HAP-1 (cell line): ENCODE measurements at places on chromosomes 5 and 9.

- peak; percentile 52 for DNase-seq
Observed at GRCh38 chr9:107545036-107545435, 55.5 kb upstream of the KLF4 start.

- no peak for DNase-seq
Observed at GRCh38 chr5:29795096-29795652, 1398.3 kb upstream of the CDH6 start.

DNA sequence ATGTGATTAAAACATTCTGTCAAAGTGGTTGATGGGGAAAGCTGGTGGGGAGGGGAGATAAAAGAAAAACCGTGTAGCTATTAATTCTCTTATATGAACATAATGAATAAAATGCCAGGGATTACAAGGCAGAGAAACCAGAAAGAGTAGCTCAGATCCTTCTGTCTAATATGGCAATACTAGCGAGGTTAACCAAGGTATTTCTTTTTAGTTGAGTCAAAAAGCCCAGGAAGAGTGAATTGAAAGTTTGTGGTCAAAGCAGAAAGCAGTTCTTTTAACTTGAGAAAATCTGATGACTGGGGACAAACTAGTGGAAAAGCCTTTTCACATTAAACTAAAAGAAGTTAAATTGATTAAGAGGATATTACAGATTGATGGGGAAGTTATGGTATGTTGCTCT lies 76.0 kb downstream of the ERBIN start:
- no peak for DNase-seq

DNA sequence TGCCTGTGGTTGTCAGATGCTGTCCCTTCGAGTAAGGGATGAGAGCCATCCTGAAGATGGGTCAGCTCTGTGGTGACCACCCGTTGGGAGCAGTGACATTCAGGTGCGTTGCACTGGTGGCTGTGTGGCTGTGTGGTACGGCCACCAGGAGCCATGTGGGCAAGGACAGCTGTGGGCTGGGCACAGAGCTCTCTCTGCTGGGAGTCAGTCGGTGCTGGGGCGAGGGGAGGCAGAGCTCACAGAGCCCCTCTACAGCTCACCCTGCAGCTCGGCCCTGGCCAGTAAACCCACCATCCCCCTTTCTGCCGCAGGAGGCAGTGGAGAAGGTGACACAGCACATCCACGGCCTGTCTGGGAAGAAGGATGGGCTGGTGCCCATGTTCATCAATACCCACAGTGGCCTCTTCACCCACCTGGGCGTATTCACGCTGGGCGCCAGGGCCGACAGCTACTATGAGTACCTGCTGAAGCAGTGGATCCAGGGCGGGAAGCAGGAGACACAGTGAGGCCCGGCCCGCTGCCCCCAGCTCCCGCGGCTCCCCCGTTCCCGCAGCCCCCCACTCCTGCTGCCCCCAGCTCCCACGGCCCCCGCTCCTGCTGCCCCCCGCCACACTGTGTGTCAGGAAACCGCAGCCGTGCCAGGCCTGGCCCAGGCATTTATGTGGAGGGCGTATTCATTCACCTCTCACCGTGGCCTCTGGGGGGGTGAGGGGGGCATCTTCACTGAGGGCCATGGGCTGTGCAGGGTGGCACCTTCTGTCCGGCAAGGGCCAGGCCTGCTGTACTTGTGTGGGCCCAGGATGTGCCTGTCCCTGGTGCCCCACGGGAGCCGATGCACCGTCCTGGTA lies 8.5 kb downstream of the DPP7 start:
- no peak for DNase-seq

GRCh38 chr5:146243247-146243646 lies 39.8 kb downstream of the RBM27 start:
- no peak for DNase-seq

DNA sequence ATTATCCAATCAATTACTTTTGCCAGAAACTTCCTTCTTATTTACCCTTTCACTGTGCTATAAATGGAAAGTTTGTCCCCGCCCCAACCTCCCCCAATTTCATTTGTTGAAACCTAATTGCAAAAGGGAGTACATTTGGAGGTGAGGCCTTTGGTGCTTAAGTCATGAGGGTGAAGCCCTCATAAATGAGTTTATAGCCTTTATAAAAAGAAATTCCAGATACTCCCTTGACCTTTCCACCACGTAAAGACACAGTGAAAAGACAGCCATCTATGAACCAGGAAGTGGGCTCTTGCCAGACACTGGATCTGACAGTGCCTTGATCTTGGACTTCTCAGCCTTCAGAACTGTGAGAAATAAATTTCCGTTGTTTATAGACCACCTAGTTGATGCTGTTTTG lies 82.3 kb downstream of the NUDT12 start:
- no peak for DNase-seq

DNA sequence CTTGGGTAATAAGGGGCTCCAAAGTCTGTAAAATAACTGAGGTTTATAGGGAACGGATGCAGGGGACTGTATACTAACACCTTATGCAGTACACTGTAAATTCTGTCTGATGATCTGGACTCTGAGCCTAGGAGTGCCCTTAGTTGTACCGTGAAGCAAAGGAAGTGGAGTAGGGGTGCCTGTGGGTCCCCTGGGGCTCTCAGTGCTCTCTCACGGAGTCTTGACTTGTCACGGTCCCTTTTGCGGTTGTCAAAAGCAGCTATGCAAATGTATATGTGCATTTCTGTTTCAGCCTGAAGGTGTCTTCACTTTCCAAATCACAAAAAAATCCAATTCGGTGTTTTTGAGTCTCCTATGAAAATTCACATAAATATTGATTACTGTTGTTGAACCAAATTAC lies 17.8 kb downstream of the DMRT1 start:
- DNase-seq, result no peak

GRCh38 chr9:77453825-77454647 lies 194.1 kb downstream of the GNA14 start:
- no peak for DNase-seq

GRCh38 chr9:103152473-103152872 lies 157.3 kb downstream of the CYLC2 start:
- no peak for DNase-seq

DNA sequence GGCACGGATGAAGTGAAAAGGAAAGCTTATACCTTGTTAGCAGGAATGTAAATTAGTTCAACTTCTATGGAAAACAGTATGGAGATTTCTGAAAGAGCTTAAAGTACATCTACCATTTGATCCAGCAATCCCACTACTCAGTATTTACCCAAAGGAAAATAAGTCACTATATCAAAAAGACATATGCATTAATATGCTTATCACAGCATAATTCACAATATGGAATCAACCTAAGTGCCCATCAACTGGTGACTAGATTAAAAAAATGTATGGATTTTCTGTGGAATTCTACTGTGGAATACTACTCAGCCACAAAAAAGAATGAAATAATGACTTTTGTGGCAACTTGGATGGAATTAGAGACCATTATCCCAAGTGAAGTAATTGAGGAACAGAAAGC lies 279.6 kb downstream of the GABRB2 start:
- no peak for DNase-seq

DNA sequence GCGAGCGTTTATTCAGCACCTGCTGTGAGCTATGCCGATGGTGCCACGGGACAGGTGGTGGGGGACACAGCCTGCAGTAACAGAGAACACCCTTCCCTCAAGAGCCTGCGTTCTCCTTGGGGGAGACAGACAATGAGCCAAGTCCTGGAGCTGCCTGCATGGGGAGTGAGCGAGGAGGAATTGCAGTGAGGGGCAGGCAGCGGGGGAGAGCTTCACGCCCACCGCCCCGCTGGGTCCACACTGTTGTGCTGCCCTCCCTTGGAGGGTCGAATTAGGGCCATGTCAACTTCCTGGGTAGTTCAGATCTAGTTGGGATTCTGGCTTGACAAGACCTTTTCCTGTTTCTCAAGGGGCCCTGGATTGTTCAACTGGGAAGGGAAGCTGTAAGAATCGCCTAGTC lies 55.5 kb upstream of the N4BP3 start:
- DNase-seq, result no peak

- no peak for DNase-seq
Observed at GRCh38 chr5:1568201-1568979, 44.6 kb upstream of the LPCAT1 start.
